ENCODE measurements at places on chromosomes 11 and 22. TPM values are rescaled to one million over a fixed set of nuclear protein-coding genes. Genes with fewer than 3 reads are reported as not detected.

DNA sequence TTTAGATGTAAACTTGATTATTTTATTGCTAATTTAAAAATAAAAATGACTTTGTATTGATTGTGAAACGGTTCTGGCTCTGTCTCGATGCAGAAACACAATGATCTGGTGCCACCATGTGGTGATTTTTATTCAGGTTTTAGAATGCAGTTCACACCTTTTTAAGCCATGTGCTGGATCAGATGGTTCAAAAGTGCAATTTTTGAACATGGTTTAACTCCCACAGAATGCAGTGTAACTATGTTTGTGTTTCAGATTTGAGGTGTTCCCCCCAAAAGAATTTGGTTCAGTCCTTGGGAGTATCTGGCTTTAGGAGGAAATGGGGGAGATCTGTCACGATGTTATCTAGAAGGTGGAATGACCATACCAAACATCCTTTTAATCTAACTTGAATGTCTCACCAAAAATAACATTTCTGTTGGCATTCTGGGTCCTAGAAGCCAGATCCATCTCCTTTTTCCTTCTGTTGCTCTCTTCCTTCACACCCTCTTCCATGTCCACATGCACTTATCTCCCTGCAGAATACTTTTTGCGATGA, 7.9 kb downstream of the MRPL16 start:
- H3K4me3 ChIP-seq = no peak overlapping the region
- no peaks in the 10 kb centered on the region for H3K27me3 ChIP-seq
- peak; percentile 75 for DNase-seq
- no peak overlapping the region for H3K27ac ChIP-seq
- H3K4me1 ChIP-seq = peaks cover 32% of the 10 kb centered on the region

- no peak overlapping the region for H3K27ac ChIP-seq
- H3K4me1 ChIP-seq = no peaks in the 10 kb centered on the region
- H3K27me3 ChIP-seq = peaks cover 3% of the 10 kb centered on the region
- peak; percentile 66 for DNase-seq
- no peak overlapping the region for H3K4me3 ChIP-seq
These were observed 397.8 kb downstream of the OPCML start for GRCh38 chr11:133134314-133135173.

DNA sequence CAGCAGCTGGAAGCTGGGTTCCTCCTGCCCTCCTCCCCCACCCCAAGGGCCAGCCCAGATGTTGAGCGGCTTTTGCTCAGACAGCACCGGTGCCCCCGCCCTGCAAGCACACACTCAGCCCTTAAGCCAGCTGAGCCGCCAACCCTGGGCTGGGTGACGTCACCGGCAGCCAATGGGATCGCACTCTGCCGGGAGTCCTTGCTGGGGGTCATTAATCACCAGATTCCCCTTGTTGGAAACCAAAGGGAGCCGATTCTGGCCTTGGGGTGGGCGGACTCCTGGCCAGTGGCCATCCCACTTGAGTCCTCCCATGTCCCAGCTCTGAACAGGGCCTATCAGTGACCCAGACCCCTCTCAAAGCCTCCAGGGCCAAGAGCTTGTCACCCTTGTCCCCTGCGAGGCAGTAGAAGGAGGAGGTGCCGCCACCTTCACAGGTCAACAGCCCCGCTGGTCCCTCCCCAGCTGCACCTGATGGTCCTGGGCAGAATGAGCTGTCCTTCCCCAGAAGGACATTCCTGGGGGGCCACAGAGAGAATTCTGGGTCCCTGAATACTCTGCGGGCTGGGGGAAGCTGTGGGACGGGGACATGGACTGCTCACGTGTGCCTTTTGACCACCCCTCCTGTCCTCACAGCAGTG, 7.4 kb downstream of the DUSP8 start:
- no peaks in the 10 kb centered on the region for H3K36me3 ChIP-seq
- peaks cover 4% of the 10 kb centered on the region for H3K27me3 ChIP-seq
- no peak for DNase-seq
- no peak overlapping the region for H3K4me3 ChIP-seq
- H3K4me1 ChIP-seq = no peaks in the 10 kb centered on the region

- peaks cover 26% of the 10 kb centered on the region for H3K27me3 ChIP-seq
- peaks cover 18% of the 10 kb centered on the region for H3K4me1 ChIP-seq
- no peaks in the 10 kb centered on the region for H3K36me3 ChIP-seq
- no peak overlapping the region for H3K27ac ChIP-seq
- H3K4me3 ChIP-seq = peak overlapping the region; percentile 68
These were observed 236.7 kb downstream of the TTC28 start for GRCh38 chr22:28442711-28443525.

Gene SHISAL1
- total RNA-seq = not detected
